Nephron progenitor cell (in vitro differentiated cells): ENCODE measurements at places on chromosomes 3 and 15.

- DNase-seq = no peak
These were observed 5.5 kb upstream of the FSIP1 start for GRCh38 chr15:39788108-39788507.

- no peak for DNase-seq
These were observed 81.3 kb upstream of the RNF7 start for GRCh38 chr3:141656771-141657170.

DNA sequence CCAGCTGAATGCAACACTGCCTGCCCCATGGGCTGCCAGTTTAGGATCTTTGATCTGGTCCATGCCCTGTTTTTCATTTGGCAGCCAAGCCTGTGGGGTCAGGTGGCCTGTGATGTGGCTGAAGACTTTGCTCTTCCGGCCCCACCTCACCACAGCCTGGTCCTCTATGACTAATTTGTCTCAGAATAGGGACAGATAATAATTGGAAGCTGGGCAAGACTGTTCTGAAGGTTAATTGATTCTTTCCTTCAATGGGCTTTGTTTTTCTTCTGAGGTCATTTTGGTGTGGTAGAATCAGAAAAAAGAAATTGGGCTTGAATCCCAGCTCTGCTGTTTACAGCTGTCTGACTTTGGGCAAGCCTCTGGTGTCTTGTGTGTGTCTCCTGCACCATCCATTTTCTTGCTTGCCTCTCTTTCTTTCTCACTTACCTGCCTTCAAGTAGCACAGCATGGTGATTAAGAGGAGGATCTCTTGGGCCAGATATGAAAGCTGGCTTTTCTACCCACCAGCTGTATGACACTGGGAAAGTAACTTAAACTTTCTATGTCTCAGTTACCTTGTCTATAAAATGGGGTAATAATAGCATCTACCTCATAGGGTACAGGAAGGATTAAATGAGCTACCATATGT is 24.2 kb downstream of the ABHD2 start:
- DNase-seq = no peak

- DNase-seq = no peak
These were observed 41.1 kb downstream of the THBS1 start for GRCh38 chr15:39621976-39622375.

DNA sequence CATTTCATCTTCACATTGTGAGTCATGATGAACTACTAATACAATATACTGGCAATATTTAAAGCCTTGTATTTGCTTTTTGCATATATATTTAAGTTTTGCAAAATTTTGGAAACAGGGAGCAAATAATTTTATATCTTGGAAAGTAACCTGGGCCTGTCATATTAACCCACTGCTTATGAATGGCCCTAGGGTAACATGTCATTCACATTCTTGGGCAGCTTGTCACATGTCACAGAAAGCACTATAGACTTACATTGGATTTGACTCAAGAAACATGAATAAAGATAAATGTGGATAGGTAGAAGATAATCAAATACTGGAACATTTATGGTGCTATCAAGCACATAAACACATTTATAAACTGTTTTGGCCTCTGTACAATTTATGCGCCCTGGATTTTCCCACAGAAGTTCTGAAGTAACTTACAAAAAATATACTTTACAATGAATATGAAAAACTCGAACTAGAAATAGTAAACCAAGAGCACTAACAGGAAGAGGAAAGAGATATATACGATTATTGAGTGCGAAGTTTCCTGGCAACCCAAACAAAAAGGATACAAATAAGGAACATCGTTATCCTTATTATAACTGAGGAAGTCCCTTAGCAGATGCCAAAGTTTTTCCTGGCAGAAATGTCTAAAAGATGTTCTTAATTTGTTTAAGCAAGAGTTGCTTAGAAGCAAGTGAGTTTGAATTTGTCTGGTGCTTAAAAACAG is 257.2 kb downstream of the RBMS3 start:
- DNase-seq = no peak

- DNase-seq = no peak
These were observed 165.3 kb downstream of the SHQ1 start for GRCh38 chr3:72682936-72683452.

- no peak for DNase-seq
These were observed 2.5 kb downstream of the OSBPL10 start for GRCh38 chr3:31978553-31978952.

DNA sequence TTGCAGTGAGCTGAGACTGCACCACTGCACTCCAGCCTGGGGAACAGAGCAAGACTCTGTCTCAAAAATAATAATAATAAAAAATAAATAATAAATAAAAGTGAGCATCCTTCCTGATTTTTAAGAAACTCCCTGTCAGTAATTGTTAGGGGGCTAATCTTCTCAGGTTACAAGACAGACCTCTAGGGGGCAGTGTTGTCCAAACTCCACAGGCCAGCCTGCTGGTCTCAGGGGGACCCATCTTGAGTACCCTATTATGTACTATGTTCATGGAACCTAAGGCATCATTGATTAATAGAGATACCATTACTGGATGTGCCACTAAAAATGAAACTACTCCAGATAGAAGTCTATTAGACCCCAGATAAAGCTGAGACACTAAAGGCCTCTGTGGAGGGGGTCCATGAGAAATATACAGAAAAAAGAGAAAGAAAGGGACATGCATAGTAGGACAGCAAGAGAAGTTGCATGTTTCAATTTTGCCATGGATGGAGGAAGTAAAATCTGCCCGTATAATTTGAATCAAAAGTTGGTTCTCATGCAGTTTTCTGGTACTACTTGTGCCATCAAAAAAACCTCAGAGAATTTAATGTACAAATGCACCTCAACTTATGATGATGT is 85.5 kb upstream of the CDV3 start:
- no peak for DNase-seq

DNA sequence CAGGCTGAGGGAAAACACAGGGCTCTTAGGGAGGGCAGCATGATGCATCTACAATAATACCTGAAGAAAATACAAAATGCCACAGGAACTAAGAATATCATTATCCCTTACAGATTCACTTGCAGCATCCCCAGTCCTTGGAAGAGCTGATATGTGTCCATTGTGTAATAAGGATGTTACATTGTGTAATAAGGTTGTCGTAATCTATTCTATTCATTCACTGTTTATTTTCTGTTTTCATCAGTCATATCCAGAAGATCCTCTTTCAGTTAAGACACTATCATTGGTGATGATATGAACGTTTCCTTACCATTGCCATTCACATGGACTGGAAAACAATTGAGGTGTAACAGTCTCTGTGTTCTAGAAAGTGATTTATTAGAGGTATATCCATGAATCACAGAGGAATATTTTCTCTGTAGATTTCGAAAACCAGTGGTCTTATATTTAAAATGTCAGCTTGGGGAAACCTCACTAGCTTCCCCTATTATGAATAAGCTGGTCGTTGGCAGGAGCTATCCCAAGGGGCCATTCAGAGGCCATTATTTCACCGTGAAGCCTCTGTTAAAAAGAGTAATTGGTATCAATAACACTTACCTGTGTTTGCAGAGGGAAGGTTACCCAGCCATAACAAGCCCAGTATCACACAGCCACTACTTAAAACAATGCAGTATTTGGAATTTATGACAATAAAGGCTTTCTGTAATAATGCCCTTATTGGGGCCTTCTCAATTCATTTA is 241.1 kb downstream of the ZNF385D start:
- no peak for DNase-seq

DNA sequence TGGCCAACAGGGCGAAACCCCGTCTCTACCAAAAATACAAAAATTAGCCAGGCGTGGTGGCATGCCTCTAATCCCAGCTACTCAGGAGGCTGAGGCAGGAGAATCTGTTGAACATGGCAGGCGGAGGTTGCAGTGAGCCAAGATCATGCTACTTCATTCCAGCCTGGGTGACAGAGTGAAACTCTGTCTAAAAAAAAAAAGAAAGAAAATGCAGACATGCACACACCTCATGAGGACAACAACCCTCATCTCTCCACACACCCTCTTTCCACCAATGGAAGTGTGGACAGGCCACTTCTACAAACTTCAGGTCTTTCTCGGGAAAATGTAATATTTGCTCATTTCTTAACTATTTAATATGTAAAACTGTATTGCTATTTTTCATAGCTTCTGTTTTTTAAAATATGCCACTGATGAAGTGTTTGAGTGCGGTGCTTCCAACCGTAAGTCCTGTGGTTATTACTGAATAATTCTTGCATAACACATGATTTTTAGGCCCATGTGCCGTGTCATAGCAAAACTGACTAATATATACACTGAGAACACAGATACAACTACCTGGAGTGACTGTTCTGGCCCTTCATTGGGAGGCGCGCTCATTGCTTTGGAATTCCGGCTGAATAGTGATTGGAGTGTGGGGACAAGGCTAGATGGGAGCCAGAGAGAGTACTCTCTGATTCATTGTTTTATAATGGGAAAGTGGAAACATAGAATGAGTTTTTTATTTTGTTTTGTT is 23.1 kb downstream of the LRRC31 start:
- no peak for DNase-seq

DNA sequence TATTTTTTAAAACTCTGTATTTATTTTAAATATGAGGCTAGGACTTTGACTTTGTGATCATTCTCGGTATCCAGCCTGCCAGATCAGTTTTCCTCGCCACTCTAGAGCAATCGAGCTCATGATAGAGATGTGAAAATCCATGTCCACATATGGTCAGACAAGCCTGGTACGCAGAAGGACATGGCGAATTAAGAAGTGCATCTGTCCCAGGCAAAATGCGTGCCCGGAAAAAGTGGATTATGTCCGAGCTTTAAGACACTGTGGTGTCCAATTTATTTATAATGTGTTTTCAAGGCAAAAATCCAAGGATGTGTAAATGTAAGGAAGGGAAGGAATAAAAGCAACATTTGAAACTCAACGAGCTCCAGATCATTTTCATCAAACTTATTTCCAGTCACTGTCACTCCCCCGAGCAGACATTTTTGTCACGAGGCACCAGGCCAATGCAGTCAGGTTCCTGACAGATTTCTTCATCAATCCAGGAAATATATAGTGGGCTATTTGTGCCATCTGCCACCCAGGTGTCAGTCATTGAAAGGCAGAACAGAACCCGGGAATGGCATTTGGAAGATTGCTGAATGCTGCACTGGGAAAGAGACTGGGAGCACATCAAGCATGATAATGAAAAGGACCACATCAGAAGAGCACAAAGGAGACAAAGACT is 825.7 kb downstream of the SQOR start:
- DNase-seq = no peak

- DNase-seq = no peak
These were observed 124.8 kb downstream of the MYLK start for GRCh38 chr3:123759311-123759710.

DNA sequence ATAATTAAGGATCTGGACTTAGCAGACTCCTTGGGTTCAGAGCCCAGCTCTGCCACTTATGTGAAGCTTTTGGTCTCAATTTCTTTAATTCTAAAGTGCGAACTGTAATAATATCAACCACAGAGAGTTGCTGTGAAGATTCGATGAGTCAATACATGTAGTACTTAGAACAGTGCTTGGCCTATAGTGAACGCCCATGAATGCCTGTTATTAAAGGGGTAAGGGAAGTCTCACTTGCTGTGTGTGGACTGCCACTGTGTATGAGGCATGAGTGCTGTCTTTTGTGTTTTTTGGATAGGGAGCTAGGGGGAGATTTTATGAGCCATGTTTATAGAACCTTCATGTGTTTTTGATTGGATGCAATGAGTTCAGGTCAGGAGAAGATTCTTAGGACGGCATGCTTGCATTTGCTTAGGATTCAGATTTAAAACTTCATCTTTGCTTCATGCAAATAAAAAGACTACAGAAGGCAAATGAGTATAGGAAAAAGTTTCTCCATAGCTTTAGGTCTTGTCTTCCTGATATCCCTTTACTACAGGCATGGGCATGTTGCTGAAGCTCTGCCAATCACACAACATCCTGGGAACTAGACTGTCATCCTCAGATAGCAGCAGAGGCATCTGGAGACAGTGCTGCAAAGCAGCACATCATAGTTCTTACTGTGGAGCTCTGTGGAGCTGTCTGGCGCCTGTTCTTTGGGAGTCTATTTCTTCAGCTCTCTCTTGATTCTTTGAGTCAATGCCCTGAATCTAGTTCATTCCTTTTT is 50.0 kb downstream of the PLS1 start:
- DNase-seq = no peak

DNA sequence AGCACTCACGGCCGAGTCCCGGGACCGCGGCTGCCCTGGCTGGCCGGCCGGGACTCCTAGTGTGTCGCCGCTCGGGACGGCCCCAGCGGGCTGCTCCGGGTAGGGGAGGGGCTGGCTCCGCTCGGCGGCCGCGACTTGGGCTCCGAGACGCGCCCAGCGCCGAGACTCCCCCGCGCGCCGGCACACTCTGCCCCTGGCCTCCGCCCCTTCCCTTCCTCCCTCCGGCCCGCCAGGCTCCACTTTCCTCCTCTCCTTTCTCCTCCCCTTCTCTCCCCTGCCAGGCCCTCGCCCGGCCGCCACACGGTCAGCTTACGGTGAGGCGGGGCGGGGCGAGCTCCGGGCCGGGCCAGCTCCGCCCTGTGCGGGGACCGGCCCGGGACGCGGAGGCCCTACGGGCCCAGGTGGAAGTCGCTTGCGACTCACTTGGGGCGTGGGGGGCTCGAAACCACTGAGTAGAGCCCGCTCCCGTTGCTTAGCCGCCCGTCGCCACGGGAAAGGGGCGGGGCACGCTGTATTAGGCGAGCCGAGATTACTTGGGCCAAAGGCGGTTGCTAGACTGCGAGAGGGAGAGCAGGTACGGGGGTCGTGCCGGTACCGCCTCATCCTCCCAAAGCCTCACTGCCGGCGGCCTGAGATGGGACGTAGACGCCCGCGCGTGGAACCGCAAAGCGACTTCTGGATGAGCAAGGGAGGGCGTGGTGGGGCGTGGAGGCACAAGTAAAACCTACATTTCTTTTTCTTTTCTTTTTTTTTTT is at the start of gene ITGB5:
ITGB5 (minus strand) TSS at position 189 of the 755 bp plus-strand sequence. CDS start 365 bp downstream, outside the sequence.
- peak; percentile 89 for DNase-seq

DNA sequence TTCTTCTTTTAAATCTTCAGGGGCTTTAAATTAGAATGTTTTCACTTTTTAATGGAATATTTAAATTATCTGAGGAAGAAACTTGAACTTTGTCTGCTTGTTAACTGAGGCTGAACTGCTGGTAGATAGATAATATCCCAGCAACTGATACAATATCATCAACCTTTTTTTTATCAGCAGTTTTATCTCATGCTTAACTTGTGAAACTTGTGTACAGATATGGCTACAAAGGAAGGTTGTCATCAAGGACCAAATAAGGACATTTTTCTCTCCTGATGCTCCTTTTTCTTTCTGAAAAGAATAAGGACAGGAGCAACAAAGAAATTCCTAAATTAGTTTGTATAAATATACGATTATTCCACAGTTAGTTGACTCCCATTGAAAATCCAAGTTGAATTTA is 66.4 kb upstream of the KBTBD8 start:
- DNase-seq = no peak

- no peak for DNase-seq
These were observed 385.7 kb downstream of the CNTN4 start for GRCh38 chr3:2484162-2485026.

- DNase-seq = no peak
These were observed 427.0 kb downstream of the NTRK3 start for GRCh38 chr15:87829332-87830050.

- peak; percentile 39 for DNase-seq
These were observed 500 bp upstream of the RAB6B start for GRCh38 chr3:133896002-133896761.

DNA sequence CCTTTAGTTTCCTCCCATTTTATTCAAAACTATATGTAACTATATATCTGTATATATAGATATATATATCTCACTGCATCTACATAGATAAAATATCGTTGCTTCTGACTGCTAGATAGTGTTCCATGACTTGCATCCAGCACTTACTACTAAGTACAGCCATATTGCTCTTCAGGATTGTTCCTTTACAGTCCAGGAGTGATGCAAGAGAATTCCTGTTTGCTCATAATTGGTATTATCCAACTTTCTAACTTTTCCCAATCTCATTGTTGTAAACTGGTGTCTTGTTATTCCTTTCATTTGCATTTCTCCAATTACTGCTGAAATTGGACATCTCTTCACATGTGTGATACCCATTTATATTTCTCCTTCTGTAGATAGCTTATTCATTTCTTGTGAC is 99.8 kb upstream of the STRIT1 start:
- no peak for DNase-seq
